ENCODE measurements at places on chromosomes 4 and X.

- no peak for DNase-seq
These were observed 12.8 kb upstream of the LIMCH1 start for GRCh38 chr4:41525129-41525528.

DNA sequence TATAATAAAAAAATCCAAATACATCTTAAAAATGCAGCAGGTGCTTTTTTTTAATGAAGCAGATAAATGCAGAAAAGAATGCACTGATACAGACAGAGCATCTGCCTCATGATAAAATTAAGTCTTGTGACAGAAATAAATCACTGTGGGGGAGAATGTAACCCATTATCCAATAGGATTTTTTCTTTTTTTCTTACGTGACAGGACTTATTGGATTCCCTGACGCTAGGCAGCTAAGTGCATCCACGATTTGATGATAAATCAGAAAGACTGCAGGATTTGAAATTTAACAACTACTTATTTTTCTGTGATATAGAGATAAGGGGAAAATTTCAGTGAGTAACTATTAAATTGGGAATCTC is 110.6 kb upstream of the PPARGC1A start:
- DNase-seq, result no peak

DNA sequence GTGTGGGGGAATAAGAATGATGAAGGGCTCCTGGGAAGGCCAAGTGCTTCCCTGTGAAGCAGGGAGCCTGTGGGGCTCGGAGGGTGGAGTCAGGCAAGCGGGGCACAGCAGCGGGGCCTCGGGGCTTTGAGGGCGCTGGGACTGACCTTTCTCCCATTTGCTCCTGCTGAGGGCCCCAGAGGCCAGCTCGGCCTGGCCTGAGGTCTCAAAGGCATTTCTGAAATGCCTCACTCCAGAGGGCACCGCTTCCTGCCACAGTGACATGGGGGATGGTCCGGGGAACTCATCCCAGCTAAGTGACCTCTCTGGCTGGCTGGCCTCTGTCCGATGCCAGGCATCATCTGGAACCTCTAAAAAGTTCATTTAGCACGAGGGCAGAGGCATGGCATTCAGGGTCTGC is 98.8 kb upstream of the STX18 start:
- no peak for DNase-seq

- peak; percentile 33 for DNase-seq
These were observed 294.5 kb downstream of the PDGFC start for GRCh38 chr4:156677131-156677531.

DNA sequence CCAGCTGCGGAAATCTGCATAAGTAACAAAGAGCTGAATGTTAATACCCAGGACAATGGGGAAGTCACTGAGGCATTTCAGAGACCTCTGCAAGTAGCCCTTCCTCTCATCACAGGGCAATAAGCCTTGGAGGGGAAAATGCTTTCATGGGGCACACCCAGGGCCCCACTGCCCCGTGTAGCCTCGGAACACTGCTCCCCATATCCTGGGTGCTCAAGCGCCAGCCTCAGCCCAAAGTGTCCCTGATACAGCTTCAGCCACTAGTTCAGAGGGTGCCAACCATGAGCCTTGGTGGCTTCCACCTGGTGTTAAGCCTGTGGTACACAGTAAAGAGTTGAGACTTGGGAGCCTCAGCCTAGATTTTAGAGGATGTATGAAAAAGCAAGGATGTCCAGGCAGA is 402.8 kb upstream of the CXorf51A start:
- no peak for DNase-seq

DNA sequence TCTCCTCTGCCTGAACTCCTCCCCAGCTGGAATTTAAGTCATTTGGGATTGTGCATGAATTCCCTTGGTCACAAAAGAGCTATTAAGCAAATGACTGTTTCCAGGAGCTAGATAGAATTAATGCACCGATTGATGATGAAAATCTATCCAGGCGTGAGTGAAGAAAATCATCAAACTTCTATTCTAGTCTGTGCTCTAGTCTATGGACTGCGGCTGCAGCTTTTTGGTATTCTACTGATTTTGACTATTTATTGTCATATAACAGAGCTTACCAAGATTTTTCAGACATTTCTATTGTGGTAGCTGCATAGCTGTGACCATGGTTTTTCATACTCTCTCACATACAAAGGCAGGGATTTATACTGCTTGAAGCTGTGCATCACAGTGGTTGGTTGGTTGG is 403.8 kb downstream of the FSTL5 start:
- no peak for DNase-seq

DNA sequence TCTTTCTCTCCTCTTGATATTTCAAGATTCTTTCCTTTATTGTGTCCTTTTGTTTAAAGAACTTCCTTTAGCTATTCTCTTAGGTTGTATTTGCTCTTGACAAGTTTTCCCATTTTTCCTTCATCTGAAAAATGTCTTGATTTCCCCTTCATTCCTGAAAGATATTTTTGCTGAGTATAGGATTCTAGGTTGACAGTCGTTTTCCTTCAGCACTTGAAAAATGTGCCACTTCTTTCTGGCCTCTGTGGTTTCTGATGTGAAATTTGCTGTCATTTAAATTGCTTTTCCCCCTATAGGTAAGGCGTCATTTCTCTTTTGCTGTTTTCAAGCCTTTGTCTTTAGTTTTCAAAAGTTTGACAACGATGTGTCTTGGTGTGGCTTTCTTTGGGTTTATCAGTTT is 23.3 kb upstream of the LAMTOR3 start:
- no peak for DNase-seq

GRCh38 chr4:175953960-175954521 is 111.6 kb upstream of the WDR17 start:
- DNase-seq, result no peak

- no peak for DNase-seq
These were observed at the start of gene YIPF7 for GRCh38 chr4:44651425-44651824. Gene YIPF7 (minus strand): TSS chr4:44651625. CDS start chr4:44650100, 1,525 bp downstream.

GRCh38 chr4:81081156-81081555 is 50.6 kb downstream of the BMP3 start:
- no peak for DNase-seq

GRCh38 chr4:3519468-3520264 is 12.6 kb downstream of the LRPAP1 start:
- DNase-seq, result no peak

DNA sequence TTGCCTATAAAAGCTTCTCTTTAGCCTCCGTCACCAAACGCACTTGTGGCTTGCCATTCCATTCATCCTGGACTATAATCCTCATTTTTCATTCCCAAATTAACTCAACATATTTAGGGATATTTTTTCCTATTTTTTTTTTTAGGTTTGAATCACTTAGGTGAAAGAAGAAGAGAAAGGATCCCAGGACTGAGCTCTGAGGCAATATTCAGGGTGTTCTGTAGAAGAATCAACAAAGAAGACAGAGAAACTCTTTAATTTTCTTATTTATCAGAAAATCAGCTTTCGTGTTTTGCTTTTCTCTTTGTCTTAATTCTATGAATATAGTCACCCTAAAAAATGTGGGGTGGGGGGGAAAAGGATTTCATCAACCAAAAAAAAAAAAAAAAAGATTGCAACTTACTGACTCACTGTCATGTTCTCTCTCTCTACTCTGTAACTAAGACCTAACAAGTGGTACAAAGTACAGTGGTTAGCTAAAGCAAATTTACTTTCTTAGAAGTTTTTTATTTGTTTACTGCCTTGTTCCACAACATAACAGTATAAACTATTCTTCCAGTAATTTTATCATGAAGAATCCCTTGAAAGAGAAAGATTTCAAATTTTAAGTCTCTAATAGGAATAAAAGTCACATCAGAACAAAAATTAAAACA is 272.0 kb downstream of the DHX15 start:
- no peak for DNase-seq

DNA sequence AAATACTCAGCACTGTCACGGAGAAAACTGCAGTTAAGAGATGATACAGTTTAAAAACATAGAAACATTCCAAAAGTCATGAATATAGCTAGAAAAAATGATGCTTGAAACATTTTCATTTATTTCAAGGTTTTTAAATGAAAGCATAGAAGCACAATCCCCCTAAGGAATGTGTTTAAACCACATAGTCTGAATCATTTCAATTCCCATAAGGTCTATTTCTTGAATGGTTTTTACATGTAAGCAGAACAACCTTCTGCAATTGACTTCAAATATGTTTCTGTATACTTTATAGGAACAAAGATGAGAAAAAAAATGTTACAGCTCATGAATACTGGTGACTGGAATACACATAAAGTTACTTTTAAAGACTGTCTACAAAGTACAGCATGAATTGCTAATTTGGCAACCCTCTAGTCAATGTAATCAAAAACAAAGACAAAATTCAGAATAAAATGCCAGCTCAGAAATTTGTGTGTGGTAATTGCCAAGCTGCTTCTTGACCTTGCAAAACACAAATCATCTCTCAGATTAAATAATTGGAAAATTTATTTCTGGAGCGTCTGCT is 886.4 kb upstream of the ADGRL3 start:
- no peak for DNase-seq

- DNase-seq, result no peak
These were observed 17.6 kb downstream of the PDLIM5 start for GRCh38 chr4:94469221-94469784.

- DNase-seq, result peak; percentile 10
These were observed 25.1 kb upstream of the JAKMIP1 start for GRCh38 chr4:6225469-6225868.

All from LoVo (cell line).